ENCODE measurements at places on chromosomes 2 and 18. TPM values are rescaled to one million over a fixed set of nuclear protein-coding genes. Genes with fewer than 3 reads are reported as not detected.
A peak's percentile ranks its signal among the peaks of the same experiment; 100 is the strongest.

The ILKAP gene
- 28.5 TPM for polyA plus RNA-seq

GRCh38 chr18:13267431-13267873, 48.9 kb downstream of the LDLRAD4 start:
- H3K4me1 ChIP-seq, result peaks cover 4% of the 10 kb centered on the region
- DNase-seq, result no peak
- H3K4me3 ChIP-seq, result no peak overlapping the region
- H3K36me3 ChIP-seq, result no peaks in the 10 kb centered on the region
- no peak overlapping the region for H3K27ac ChIP-seq

The TMEM200C gene
- 0.22 TPM for polyA plus RNA-seq

GRCh38 chr18:42261731-42262130, 306.7 kb downstream of the PIK3C3 start:
- H3K4me1 ChIP-seq, result no peaks in the 10 kb centered on the region
- no peaks in the 10 kb centered on the region for H3K27me3 ChIP-seq
- no peaks in the 10 kb centered on the region for H3K36me3 ChIP-seq
- no peak overlapping the region for H3K27ac ChIP-seq

GRCh38 chr2:200658278-200658864, 72.6 kb downstream of the AOX1 start:
- H3K4me1 ChIP-seq, result no peaks in the 10 kb centered on the region
- H3K4me3 ChIP-seq, result no peak overlapping the region
- no peak for DNase-seq
- H3K27me3 ChIP-seq, result no peaks in the 10 kb centered on the region

GRCh38 chr2:181131584-181131983, 151.2 kb downstream of the UBE2E3 start:
- no peaks in the 10 kb centered on the region for H3K4me1 ChIP-seq
- no peak overlapping the region for H3K4me3 ChIP-seq
- no peaks in the 10 kb centered on the region for H3K27me3 ChIP-seq
- DNase-seq, result no peak
- no peak overlapping the region for H3K27ac ChIP-seq

The KYNU gene
- 0.40 TPM for polyA plus RNA-seq

DNA sequence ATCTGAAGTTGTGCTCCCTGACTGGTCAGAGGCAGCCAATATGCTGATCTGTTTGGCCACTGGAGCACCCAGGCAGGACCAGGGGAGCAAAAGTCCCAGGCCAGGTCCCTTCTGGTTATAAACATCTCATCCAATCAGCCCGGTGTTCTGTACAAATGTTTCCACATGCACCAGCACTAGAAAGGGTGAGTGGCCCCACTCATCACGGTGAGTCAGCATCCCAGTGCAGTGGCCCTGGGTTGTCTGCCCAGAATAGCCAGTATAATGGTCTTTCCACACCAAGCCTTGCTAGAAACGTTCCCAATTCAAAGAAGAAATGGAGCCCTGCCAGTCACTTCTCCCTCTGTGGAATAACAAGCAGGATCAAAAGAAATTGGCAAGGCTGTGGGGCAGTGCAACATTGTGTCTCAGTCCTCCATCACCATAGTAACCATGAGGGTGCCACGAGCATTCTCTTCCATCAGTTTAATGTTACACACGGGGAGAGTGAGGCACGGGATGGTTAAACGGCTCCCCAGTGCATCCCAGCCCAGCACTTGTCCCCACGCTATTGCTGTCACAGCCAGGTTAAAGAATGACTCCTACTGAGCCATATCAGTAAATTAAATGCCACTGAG, 174.9 kb downstream of the SEPTIN10 start:
- no peaks in the 10 kb centered on the region for H3K27me3 ChIP-seq
- no peaks in the 10 kb centered on the region for H3K4me1 ChIP-seq
- no peak overlapping the region for H3K4me3 ChIP-seq

The CRACDL gene
- polyA plus RNA-seq, result 1.7 TPM

The MAT2A gene
- 224 TPM for polyA plus RNA-seq

GRCh38 chr2:191374366-191374765, 129.2 kb downstream of the MYO1B start:
- H3K27me3 ChIP-seq, result no peaks in the 10 kb centered on the region
- no peaks in the 10 kb centered on the region for H3K36me3 ChIP-seq
- no peak overlapping the region for H3K27ac ChIP-seq
- no peak overlapping the region for H3K4me3 ChIP-seq

DNA sequence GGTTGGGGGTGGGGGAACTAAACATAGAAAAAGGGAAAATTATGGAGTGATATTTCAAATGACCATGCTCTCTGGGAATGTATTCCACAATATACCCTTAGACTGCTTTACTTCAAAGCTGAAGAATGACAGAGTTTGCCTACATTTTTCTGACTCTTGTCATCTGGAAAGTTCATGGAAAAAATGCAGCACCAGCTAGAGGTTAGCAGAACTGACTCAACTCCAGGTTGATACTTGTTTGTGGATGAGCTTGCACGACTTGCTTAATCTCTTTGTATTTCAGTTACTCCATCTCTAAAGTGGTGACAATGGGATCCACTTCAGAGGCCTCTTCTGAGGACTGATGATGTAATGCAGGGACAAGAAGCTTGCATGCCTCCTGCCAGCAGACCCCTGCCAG, 824.0 kb upstream of the ID2 start:
- no peak overlapping the region for H3K27ac ChIP-seq
- no peak overlapping the region for H3K4me3 ChIP-seq
- H3K27me3 ChIP-seq, result no peaks in the 10 kb centered on the region
- H3K36me3 ChIP-seq, result no peaks in the 10 kb centered on the region
- DNase-seq, result no peak

DNA sequence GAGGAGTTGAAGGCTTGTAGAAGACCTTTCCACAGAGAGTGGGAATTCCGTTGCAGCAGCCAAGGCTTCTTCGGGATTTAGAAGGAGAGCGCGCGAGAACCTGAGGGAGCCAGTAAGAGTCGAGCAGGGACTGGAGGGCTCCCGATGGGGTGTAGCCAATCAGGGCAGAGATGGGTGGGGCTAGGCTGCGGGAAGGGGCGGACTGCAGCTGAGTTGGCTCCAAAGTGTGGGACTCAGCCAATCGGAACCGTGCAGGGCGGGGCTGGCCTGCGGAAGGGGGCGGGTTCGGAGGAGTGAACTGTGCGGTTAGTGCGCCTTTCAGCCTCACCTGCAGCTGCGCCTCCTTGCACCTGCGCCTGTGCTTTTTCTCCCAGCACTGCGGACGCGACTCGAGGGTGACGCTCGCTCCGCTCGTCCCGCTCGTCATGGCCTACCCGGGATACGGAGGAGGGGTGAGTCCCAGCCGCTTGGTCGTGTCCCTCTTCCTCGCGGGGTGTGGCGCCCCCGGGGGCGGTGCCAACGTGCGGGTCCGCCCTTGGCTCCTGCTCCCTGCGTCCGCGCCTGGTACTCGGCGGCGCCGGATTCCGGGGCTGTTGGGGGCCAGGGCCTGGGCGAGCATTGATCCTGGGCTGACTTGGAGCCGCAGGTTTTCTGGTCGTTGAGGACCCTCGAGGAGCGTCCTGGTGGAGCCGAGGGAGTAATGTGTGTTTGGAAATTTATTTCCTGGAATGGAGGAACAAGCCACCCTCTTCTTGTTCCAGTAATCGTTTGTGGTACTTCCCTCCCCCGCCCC, at the start of gene GCA:
GCA (plus strand) TSS at position 309 of the 793 bp plus-strand sequence; CDS start at position 426, 117 bp downstream.
- no peak within 1 kb of the TSS for H3K27ac ChIP-seq
- no peaks in the 10 kb centered on the region for H3K36me3 ChIP-seq
- H3K4me3 ChIP-seq, result peak within 1 kb of the TSS; percentile 86
- DNase-seq, result peak; percentile 96
- no peaks in the 10 kb centered on the region for H3K27me3 ChIP-seq

DNA sequence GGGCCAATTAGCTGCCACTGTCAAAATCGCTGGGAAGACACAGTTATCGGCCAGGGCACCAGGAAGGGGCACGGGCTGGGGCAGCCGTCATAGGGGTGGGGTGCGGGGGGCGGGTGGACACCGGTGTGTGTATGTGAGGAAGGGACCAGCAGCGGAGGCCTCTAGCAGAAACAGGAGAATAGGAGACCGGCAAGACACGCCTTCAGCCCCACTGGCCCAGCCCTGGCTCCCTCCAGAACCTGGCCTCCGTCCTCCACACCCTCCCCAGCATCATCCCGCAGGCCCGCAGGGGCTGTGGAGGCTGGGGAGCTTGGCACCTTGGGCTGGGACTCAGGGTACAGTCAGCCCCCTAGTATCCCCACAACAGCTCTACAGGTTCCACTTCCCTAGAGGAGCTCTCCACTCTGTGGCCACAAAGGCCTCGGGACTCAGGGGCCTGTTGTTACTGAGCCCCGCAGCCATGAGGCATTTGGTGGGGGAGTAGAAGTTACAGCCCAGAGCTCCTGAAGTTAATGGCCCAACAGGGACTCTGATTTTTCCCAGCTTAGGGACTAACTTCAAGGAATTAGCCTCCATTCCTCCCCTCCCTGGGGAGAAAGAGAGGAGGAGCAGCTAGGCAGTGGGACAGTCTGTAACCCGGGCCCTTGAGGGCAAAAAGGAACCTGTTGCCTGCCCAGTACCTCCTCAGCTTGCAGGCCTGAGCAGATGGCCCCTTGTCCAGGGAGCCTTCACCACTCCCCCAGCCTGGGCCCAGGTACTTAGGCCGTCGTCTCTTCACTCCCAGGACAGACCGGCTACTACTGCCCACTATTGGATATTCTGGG, 19.9 kb downstream of the SH2D6 start:
- H3K4me1 ChIP-seq, result peaks cover 14% of the 10 kb centered on the region
- DNase-seq, result peak; percentile 66
- H3K36me3 ChIP-seq, result no peaks in the 10 kb centered on the region
- H3K4me3 ChIP-seq, result peak overlapping the region; percentile 53
- H3K27ac ChIP-seq, result peak overlapping the region; percentile 91

The KCNK3 gene
- polyA plus RNA-seq, result 78.2 TPM

DNA sequence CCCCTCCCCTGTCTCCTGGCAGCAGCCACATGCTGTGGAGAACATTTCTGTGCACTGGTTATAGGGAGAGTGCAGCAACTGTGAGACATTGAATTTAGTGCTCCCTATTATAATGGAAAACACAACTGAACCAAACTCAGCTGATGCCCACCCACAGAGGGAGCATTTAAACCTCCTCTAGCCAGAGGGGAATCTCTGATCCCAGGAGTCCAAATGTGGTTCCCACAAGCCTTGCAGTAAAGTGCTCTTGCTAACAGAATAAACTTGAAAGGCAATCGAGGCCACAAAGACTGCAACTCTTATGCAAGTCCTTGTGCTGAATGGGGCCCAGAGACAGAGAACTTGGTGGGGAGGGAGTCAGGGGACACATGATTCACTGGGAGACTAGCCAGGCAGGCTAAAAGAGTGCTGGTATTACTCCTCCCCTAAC, 638.8 kb upstream of the VRK2 start:
- no peaks in the 10 kb centered on the region for H3K36me3 ChIP-seq
- DNase-seq, result no peak
- H3K27me3 ChIP-seq, result no peaks in the 10 kb centered on the region
- no peak overlapping the region for H3K4me3 ChIP-seq
- no peak overlapping the region for H3K27ac ChIP-seq

The NETO1 gene
- polyA plus RNA-seq, result not detected

GRCh38 chr18:32847691-32848090, 74.9 kb upstream of the KLHL14 start:
- no peak overlapping the region for H3K4me3 ChIP-seq
- DNase-seq, result no peak
- H3K36me3 ChIP-seq, result no peaks in the 10 kb centered on the region
- no peaks in the 10 kb centered on the region for H3K27me3 ChIP-seq
- H3K4me1 ChIP-seq, result no peaks in the 10 kb centered on the region

- H3K4me1 ChIP-seq, result peaks cover 38% of the 10 kb centered on the region
- DNase-seq, result no peak
- H3K27ac ChIP-seq, result no peak overlapping the region
- no peaks in the 10 kb centered on the region for H3K36me3 ChIP-seq
- no peaks in the 10 kb centered on the region for H3K27me3 ChIP-seq
These were observed 16.4 kb downstream of the CRIM1 start for GRCh38 chr2:36371928-36372391.

- no peaks in the 10 kb centered on the region for H3K36me3 ChIP-seq
- peaks cover 3% of the 10 kb centered on the region for H3K4me1 ChIP-seq
- no peaks in the 10 kb centered on the region for H3K27me3 ChIP-seq
- no peak for DNase-seq
- no peak overlapping the region for H3K4me3 ChIP-seq
- H3K27ac ChIP-seq, result no peak overlapping the region
These were observed 64.9 kb upstream of the KLHL29 start for GRCh38 chr2:23320058-23320457.

The ICOS gene
- 0.40 TPM for polyA plus RNA-seq

The CSRNP3 gene
- 2.9 TPM for polyA plus RNA-seq

DNA sequence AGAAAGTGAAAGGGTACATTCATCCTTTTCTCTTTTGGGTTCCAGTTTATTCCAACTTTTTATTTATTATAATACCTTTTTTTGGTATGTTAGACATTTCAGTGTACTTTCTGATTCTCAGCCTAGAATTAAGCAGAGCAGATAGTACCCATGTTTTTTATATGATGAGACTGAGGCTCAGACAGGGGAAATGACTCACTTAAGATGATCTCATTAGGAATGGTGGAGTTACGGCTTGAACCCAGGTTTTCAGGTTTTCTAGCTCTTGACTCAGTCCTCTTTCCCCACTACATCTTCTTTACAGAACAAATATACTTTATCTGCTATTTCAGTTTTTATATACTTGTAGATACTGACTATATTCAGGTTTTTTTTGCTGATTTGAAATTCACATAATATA, 51.7 kb upstream of the OTX1 start:
- no peak overlapping the region for H3K4me3 ChIP-seq
- no peak overlapping the region for H3K27ac ChIP-seq
- no peaks in the 10 kb centered on the region for H3K4me1 ChIP-seq
- H3K27me3 ChIP-seq, result no peaks in the 10 kb centered on the region
- H3K36me3 ChIP-seq, result no peaks in the 10 kb centered on the region
- no peak for DNase-seq

- no peak overlapping the region for H3K27ac ChIP-seq
- no peaks in the 10 kb centered on the region for H3K4me1 ChIP-seq
- no peak overlapping the region for H3K4me3 ChIP-seq
- H3K36me3 ChIP-seq, result no peaks in the 10 kb centered on the region
- no peaks in the 10 kb centered on the region for H3K27me3 ChIP-seq
- no peak for DNase-seq
These were observed 102.3 kb upstream of the ODC1 start for GRCh38 chr2:10550206-10551001.

The RAB6D gene
- not detected for polyA plus RNA-seq
